ENCODE measurements at places on chromosomes 1 and 21. TPM values are rescaled to one million over a fixed set of nuclear protein-coding genes. Genes with fewer than 3 reads are reported as not detected.

DNA sequence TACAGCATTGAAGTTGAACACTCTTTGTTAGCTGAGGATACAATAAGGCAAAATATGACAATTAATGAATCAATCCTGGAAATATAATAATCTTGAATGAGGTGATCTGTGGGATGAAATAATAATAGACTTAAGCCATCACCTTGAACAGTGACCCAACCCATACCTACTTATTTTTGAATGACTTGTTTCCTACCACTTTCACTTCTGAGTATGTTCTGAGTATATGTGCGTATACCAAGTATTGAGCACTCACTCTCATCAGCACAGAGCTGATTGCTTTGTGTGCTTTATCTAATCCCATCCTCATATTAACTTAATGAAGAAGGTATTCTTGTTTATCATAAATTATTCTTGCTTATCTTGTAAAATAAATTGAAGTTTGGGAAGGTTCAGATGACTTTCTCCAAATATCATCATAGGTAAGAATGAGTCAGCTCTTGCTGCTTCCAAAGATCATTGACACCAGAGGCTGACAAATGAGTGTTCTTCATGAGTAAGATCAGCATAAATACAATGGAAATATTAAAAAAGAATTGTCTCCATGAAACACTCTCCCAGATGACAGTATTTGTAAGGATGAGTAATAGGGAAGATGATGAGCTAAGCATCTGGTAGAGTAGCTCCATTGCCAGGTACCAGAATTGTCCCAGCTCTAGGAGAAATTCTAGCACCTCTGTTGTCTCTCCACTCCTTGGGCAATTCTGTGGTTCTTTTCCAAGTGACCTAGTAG, 198.1 kb upstream of the KIAA0040 start:
- no peak overlapping the region for H3K27ac ChIP-seq
- H3K27me3 ChIP-seq: peaks cover 13% of the 10 kb centered on the region
- no peaks in the 10 kb centered on the region for H3K4me1 ChIP-seq
- no peak for DNase-seq

GRCh38 chr1:76998582-76999223, 131.4 kb downstream of the ST6GALNAC5 start:
- peak; percentile 96 for DNase-seq
- no peaks in the 10 kb centered on the region for H3K36me3 ChIP-seq
- H3K4me1 ChIP-seq: peaks cover 26% of the 10 kb centered on the region
- H3K27me3 ChIP-seq: no peaks in the 10 kb centered on the region
- peak overlapping the region; percentile 88 for H3K27ac ChIP-seq

The TNFRSF8 gene
- not detected for total RNA-seq

DNA sequence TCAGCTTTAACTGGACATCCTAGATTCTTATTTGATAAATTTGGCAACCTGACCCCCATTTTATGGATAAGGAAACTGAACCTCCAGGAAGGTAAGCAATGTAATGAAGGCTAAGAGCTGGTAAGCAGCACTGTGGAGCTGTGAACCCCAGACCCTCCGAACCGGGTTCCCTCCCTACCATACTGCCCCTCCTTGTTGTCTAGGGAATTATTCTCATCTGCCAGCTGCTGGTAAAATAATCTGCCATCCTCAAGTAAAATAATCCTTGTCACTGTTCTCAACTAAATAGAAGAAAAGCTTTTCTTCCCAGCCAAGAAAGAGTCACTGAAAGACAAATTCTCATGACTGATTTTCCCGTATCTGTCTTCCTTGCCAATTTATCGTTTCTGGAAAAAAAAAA, 55.8 kb upstream of the PRDX6 start:
- no peak overlapping the region for H3K27ac ChIP-seq
- H3K4me1 ChIP-seq: peaks cover 51% of the 10 kb centered on the region
- no peaks in the 10 kb centered on the region for H3K36me3 ChIP-seq
- H3K4me3 ChIP-seq: no peak overlapping the region

GRCh38 chr1:53319296-53320101, 8.4 kb downstream of the LRP8 start:
- H3K36me3 ChIP-seq: peaks cover 34% of the 10 kb centered on the region
- H3K4me1 ChIP-seq: no peaks in the 10 kb centered on the region
- H3K4me3 ChIP-seq: no peak overlapping the region
- no peak overlapping the region for H3K27ac ChIP-seq
- H3K27me3 ChIP-seq: no peaks in the 10 kb centered on the region

The ATXN7L2 gene
- total RNA-seq: 9.2 TPM

DNA sequence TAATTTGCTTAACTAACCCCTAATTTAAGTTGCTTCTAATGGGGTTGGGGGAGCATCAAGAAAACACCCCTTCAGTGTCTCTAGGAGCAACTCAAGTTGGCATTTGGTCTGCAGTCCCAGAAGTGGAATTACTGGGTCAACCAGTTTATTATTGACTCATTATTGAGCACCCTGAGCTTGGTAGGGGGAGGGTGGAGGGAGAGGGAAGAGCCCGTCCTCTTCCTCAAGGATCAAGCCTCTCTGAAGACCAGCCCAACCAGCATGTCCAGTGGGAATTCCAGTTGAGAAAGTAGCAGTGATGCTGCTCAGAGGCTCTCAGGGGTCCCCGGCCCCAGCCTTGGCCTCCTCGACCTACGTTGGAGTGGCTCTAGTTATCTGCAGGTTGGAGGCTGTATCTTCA, 2.1 kb upstream of the PLA2G2F start:
- no peaks in the 10 kb centered on the region for H3K27me3 ChIP-seq
- H3K4me3 ChIP-seq: no peak overlapping the region

All from PC-3 (cell line).